ENCODE measurements at places on chromosomes 3 and 15.

DNA sequence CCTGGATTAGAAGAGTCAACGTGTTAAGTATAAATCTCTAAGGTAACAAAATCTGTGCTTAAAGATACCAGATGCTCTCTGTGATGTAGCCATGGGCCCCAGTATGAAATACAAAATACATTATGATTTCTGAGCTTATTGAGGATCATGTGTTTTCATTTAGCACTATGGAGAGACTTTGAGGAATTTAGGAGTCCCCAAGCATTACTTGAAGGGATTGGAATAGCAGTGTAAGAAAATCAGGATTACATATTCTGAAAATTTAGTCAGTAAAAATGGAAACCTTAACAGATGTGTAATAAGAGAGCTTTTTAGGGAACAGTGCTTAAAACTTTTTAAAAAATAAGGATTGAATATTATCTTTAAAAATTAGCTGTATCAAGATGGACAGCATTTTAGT, 35.5 kb downstream of the ECT2 start:
- H3K36me3 ChIP-seq, result no peaks in the 10 kb centered on the region
- H3K27ac ChIP-seq, result no peak overlapping the region
- no peaks in the 10 kb centered on the region for H3K27me3 ChIP-seq
- DNase-seq, result no peak
- no peak overlapping the region for H3K4me3 ChIP-seq
- no peaks in the 10 kb centered on the region for H3K4me1 ChIP-seq

DNA sequence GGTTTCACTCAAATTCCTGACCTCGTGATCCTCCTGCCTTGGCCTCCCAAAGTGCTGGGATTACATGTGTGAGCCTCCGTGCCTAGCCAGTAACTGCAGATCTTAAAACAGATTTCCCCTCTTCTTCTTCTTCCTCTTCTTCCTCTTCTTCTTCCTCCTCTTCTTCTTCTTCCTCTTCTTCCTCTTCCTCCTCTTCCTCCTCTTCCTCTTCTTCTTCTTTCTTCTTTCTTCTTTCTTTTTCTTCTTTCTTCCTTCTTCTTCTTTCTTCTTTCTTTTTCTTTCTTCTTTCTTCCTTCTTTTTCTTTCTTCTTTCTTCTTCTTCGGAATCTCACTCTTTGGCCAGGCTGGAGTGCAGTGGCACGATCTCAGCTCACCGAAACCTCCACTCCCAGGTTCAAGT, 7.8 kb downstream of the USP3 start:
- H3K4me3 ChIP-seq, result no peak overlapping the region
- H3K4me1 ChIP-seq, result peaks cover 81% of the 10 kb centered on the region
- H3K36me3 ChIP-seq, result no peaks in the 10 kb centered on the region
- H3K27ac ChIP-seq, result peak overlapping the region; percentile 7

GRCh38 chr3:45592830-45593707, 1.5 kb upstream of the LIMD1 start:
- H3K27me3 ChIP-seq, result no peaks in the 10 kb centered on the region
- H3K27ac ChIP-seq, result peak overlapping the region; percentile 62
- DNase-seq, result peak; percentile 47
- peaks cover 42% of the 10 kb centered on the region for H3K4me1 ChIP-seq
- H3K4me3 ChIP-seq, result peak overlapping the region; percentile 78

DNA sequence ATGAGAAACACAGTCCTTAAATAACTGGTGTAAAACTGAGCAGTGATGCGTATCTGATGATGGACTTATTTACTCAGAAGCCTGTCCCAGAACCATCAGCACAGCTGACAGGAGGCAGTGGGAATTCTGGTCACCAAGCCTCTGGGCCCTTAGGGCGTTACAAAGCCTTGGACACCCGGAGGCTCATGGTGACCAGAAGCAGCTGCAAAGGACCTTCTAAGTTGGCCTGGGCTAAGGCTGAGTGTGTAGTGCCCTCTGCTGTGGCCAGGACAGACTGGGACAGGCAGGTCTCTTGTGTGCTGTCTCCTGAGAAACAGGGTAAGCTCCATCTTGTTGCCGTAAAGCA, 168.9 kb downstream of the ATP10A start:
- H3K4me3 ChIP-seq, result no peak overlapping the region
- H3K4me1 ChIP-seq, result no peaks in the 10 kb centered on the region
- no peak for DNase-seq
- no peaks in the 10 kb centered on the region for H3K27me3 ChIP-seq
- H3K27ac ChIP-seq, result no peak overlapping the region

DNA sequence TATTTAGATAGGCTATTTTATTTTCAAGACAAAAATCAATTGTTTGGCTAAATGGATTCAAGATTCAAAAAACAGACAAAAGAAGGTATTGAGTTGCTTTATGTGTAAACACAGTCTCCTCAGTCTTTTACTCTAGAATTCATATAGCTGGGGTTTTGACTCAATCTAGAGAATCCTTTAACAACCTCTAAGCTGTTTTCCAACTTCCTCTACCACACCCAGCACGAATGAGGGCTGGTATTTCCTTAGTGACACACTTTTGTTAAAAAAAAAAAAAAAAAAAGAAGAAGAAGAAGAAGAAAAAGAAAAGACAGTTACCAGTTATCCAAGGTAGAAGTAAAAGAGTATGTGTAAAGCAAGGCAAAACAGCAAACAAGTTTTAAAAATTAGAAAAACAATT, 732.8 kb upstream of the GOLIM4 start:
- H3K36me3 ChIP-seq, result no peaks in the 10 kb centered on the region
- no peak for DNase-seq

DNA sequence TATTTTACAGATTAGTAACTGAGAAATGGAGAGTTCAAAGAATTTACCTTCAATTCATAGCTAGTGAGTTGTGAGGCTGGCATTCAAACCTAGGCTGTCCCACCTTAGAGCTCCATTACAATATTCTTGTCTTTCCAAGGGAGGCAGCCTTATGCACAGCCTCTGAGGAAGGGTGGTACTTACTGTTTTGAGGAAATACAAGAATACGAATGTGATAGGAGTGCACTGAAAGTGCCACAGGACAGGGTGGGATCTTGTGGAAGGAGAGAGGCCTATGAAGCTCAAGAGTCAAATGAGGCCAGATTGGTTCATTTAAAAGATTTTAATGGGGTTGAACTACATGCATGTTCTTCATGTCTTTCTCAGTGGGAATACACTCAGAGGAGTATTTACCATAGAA, 86.3 kb downstream of the ARIH1 start:
- no peaks in the 10 kb centered on the region for H3K27me3 ChIP-seq
- no peak for DNase-seq
- H3K27ac ChIP-seq, result no peak overlapping the region
- H3K36me3 ChIP-seq, result peaks cover 32% of the 10 kb centered on the region
- H3K4me3 ChIP-seq, result no peak overlapping the region

DNA sequence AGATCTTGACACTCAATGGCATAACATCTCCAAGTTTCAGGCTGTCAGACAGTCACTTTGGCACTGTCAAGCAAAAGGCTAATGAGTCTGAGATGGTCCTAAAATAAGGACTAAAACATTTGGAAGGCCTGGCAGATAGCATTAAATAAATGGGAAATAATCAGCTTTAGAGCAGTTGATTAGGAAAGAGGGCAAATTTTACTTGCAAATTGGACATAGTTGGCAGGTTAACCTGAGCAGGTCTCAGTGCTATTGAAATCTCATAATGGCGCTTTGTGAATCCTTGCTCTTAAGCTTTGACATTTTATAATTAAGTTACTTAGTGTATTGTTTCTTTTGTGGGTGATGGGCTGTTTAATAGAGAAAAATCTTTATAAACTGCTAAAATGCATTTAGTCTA, 1003.1 kb upstream of the GBE1 start:
- H3K4me3 ChIP-seq, result no peak overlapping the region
- H3K4me1 ChIP-seq, result no peaks in the 10 kb centered on the region
- no peak overlapping the region for H3K27ac ChIP-seq
- DNase-seq, result no peak
- H3K27me3 ChIP-seq, result no peaks in the 10 kb centered on the region
- no peaks in the 10 kb centered on the region for H3K36me3 ChIP-seq

- DNase-seq, result peak; percentile 81
- H3K36me3 ChIP-seq, result peaks cover 17% of the 10 kb centered on the region
- peaks cover 63% of the 10 kb centered on the region for H3K4me1 ChIP-seq
- H3K27me3 ChIP-seq, result no peaks in the 10 kb centered on the region
- peak overlapping the region; percentile 81 for H3K27ac ChIP-seq
- no peak overlapping the region for H3K4me3 ChIP-seq
Observed at GRCh38 chr3:15271785-15272381, 60.5 kb downstream of the SH3BP5 start.

Data from effector memory CD4-positive, alpha-beta T cell (primary cell).